Activated B cell treated with CpG ODN at 0.5 μM for 24 hours (primary cell): ENCODE measurements at places on chromosomes 11 and 22. TPM values are rescaled to one million over a fixed set of nuclear protein-coding genes. Genes with fewer than 3 reads are reported as not detected.

DNA sequence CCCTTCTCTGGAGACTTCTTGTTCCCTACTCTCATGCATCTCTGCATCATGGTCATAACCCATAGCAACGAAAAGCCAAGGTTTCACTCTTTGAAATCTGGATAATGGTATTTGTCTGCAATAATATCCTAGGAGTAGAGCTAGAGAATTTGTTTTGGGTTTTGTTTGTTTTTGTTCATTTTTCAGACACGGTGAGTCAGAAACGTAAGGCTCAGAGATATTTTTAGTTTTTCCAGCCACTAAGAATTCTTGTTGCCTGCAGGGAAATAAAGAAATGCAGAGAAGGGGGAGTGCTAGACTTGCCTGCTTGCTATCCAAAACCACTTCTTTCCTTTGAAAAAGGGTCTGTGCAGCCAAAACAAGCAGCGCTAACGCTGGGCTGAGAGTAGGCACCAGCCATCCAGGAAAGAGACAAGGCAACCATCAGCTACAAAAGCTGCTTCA lies 26.0 kb downstream of the POU2AF3 start:
- no peaks in the 10 kb centered on the region for H3K27me3 ChIP-seq
- DNase-seq, result no peak
- H3K36me3 ChIP-seq, result peaks cover 6% of the 10 kb centered on the region
- no peak overlapping the region for H3K4me3 ChIP-seq

GRCh38 chr11:60852117-60852981 lies 3.4 kb downstream of the PTGDR2 start:
- no peaks in the 10 kb centered on the region for H3K4me1 ChIP-seq
- peaks cover 59% of the 10 kb centered on the region for H3K36me3 ChIP-seq
- no peak overlapping the region for H3K27ac ChIP-seq

DNA sequence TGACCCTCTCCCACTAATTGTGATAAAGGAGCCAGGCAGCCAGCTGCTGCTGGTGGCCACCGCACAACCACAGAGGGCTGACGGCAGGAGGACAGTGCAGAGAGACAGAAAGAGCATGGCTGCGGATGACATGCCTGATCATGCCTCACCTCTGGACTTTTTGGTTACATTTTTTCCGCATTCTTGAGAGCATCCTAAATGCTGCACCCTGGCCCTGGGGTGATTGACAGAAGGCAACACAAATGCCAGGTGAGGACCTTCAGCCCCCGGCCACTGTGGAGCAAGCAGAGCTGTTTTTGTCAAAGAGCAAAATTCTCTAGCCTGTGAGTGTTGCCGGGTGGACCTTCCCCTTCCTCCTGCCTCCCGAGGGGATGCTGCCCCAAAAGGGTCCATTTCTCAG lies 78.5 kb downstream of the RPS6KA4 start:
- H3K36me3 ChIP-seq, result no peaks in the 10 kb centered on the region
- no peak for DNase-seq
- peaks cover 11% of the 10 kb centered on the region for H3K27me3 ChIP-seq
- peaks cover 10% of the 10 kb centered on the region for H3K4me1 ChIP-seq
- H3K27ac ChIP-seq, result no peak overlapping the region

DNA sequence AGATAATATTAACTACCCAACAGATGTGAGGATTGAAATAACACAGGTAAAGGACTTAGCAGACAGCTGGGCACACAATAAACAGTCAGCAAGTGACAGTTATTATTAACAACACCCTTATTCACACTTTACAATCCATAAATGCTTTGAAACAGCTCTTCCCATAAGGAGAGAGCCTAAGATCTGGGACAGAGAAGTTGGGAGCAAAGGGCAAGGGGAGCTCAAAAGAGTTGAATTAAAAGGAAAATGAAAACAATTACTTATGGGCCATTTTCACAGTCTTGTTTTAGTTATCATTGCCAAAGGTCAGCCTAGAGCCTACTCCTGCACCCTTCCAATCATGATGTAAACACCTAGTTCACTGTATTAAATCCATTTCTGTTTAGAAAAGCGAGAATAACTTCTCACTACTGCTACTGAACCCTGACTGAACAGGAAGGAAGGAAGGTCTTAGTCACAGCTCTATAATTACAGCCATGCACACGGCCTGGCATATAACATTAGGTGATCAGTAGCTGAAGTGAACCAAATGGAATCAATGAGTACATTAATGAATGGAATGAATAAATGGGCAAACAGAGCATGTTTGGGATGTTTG lies 111.3 kb downstream of the PLEKHA7 start:
- H3K4me1 ChIP-seq, result peaks cover 33% of the 10 kb centered on the region
- DNase-seq, result no peak
- H3K4me3 ChIP-seq, result peak overlapping the region; percentile 74
- no peaks in the 10 kb centered on the region for H3K36me3 ChIP-seq
- peak overlapping the region; percentile 92 for H3K27ac ChIP-seq
- no peaks in the 10 kb centered on the region for H3K27me3 ChIP-seq

- no peak overlapping the region for H3K4me3 ChIP-seq
- H3K27me3 ChIP-seq, result peaks cover 26% of the 10 kb centered on the region
- no peak for DNase-seq
- no peak overlapping the region for H3K27ac ChIP-seq
- no peaks in the 10 kb centered on the region for H3K36me3 ChIP-seq
Measured at GRCh38 chr11:12375720-12376119, 1.7 kb upstream of the PARVA start.

DNA sequence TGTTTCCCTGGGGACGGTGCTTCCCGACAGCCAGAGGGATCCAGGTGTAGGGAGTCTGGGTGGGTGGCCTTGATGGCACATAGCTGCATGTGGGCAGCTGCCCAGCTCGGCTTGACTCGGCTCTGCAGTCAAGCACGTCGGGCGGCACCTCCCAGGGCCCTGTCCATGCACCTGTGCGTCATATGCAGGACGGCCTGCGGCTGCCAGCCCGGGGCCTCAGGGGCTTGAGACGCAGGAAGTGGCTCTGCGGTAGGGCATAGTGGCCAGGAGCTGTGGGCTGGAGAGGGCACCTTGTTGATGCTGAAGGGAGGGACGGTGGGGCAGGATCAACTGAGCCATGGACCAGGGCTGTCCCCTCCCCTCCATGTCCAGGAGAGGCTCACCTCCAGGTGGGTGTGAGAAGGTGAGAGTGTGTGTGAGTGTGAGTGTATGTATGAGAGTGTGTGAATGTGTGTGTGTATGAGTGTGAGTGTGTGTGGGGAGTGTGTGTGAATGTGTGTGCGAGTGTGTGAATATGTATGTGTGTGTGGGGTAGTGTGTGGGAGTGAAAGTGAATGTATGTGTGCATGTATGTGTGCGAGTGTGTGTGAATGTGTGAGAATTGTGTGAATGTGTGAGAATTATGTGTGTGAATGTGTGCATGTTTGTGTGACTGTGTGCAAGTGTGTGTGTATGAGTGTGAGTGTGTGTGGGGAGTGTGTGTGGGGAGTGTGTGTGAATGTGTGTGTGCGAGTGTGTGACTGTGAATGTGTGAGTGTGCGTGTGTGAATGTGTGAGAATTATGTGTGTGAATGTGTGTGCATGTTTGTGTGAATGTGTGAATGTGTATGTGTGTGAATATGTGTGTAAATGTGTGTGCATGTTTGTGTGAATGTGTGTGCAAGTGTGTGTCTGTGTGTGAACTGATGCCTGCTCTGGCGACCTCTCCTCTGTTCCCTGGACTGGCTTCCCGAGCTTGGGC lies 5.7 kb upstream of the SUN2 start:
- H3K36me3 ChIP-seq, result no peaks in the 10 kb centered on the region
- no peaks in the 10 kb centered on the region for H3K27me3 ChIP-seq
- no peak overlapping the region for H3K4me3 ChIP-seq

DNA sequence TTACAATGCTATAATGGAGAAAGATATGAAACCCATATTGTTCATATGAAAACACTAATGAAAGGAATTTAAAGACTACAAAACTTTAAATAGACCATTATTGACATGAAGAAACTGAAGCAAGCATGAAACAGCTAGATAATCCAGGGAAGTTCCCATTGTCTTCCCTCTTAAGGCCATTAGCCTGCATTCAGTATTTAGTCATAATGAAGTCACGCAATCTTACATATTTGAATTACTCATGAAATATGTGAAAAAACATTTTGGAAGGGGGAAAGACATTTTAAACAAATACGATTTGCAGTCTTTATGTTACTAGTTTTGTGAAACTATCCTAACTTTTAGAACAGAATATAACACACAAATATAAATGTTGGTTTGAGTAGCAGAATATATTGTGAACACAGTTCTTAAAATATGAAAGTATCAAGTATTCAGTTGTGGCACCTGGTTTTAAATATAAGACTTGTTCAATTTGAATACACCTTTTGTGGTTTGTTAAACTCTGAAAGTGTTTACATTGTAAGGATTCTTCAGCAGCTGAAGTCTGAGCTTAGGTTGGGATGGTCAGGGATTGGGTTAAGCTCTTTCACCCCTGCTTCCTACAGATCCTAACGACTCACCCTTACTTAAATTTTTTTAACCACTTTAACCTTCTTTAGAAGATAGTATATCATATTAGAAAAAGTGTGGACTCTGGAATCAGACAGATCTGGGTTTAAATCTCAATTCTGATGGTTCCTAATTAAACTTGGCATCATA lies 500.3 kb upstream of the TENM4 start:
- DNase-seq, result no peak
- no peaks in the 10 kb centered on the region for H3K4me1 ChIP-seq
- H3K27ac ChIP-seq, result no peak overlapping the region
- no peaks in the 10 kb centered on the region for H3K27me3 ChIP-seq
- no peaks in the 10 kb centered on the region for H3K36me3 ChIP-seq
- H3K4me3 ChIP-seq, result no peak overlapping the region

- H3K27ac ChIP-seq, result no peak overlapping the region
- H3K27me3 ChIP-seq, result no peaks in the 10 kb centered on the region
- H3K4me1 ChIP-seq, result peaks cover 55% of the 10 kb centered on the region
- no peak overlapping the region for H3K4me3 ChIP-seq
- DNase-seq, result no peak
Measured at GRCh38 chr11:57779276-57779675, 17.7 kb downstream of the CTNND1 start.

GRCh38 chr11:120615391-120615790 lies 103.8 kb downstream of the GRIK4 start:
- H3K27ac ChIP-seq, result no peak overlapping the region
- no peak for DNase-seq
- H3K4me3 ChIP-seq, result no peak overlapping the region
- peaks cover 10% of the 10 kb centered on the region for H3K4me1 ChIP-seq

GRCh38 chr22:18056807-18057474 lies 20.8 kb upstream of the PEX26 start:
- H3K36me3 ChIP-seq, result no peaks in the 10 kb centered on the region
- H3K4me1 ChIP-seq, result peaks cover 49% of the 10 kb centered on the region
- peak overlapping the region; percentile 71 for H3K4me3 ChIP-seq
- peak overlapping the region; percentile 97 for H3K27ac ChIP-seq
- no peaks in the 10 kb centered on the region for H3K27me3 ChIP-seq

GRCh38 chr11:44133335-44133946 lies 38.0 kb downstream of the EXT2 start:
- H3K27ac ChIP-seq, result no peak overlapping the region
- no peaks in the 10 kb centered on the region for H3K4me1 ChIP-seq
- no peak overlapping the region for H3K4me3 ChIP-seq

GRCh38 chr11:86418917-86419316 lies 44.2 kb downstream of the CCDC81 start:
- no peaks in the 10 kb centered on the region for H3K4me1 ChIP-seq

DNA sequence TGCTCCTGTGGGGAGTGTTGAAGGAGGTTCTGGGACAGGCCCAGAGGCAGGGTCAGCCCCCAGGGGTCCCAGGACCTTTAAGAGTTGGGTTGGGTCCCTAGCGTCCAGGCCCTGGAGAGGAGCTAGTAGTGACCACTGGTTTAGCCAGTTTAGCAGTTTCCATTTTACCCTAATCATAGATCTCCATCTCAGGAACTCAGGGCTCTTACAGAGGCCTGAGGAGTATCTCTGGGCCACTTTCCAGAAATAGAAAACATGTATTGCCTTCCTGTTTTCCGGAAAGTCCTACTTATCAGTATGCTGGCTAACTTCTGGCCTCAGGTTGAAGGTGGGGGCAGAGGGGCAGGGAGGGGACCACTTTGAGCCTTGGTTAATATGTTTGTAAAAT lies 13.5 kb downstream of the NCF4 start:
- H3K4me1 ChIP-seq, result peaks cover 16% of the 10 kb centered on the region
- peaks cover 91% of the 10 kb centered on the region for H3K36me3 ChIP-seq
- H3K4me3 ChIP-seq, result no peak overlapping the region
- peak overlapping the region; percentile 88 for H3K27ac ChIP-seq

DNA sequence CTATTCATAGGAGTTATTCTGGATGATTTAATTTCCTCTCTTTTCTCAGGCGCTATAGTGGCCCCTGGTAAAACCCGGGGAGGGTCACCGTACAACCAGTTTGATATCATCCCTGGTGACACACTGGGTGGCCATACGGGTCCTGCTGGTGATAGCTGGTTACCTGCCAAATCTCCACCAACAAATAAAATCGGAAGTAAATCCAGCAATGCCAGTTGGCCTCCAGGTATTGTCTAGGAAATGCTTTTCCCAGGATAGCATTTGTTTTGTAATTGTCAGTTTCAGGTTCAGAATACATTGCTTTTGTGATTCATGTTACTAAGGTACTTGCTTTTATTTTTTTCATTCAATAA lies 35.6 kb upstream of the ADSL start:
- H3K36me3 ChIP-seq, result peaks cover 88% of the 10 kb centered on the region
- no peaks in the 10 kb centered on the region for H3K4me1 ChIP-seq
- no peak overlapping the region for H3K27ac ChIP-seq
- no peak for DNase-seq

DNA sequence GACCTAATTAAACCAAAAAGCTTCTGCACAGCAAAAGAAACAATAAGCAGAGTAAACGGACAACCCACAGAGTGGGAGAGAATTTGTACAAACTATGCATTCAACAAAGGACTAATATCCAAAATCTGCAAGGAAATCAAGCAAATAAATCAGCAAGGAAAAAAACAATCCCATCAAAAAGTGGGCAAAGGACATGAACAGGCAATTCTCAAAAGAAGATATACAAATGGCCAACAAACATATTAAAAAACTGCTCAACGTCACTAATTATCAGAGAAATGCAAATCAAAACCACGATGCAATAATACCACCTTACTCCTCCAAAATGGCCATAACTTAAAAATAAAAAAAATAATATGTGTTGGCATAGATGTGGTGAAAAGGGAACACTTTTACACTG lies 5.2 kb downstream of the PLAAT5 start:
- peaks cover 47% of the 10 kb centered on the region for H3K27me3 ChIP-seq
- no peak overlapping the region for H3K4me3 ChIP-seq
- peaks cover 1% of the 10 kb centered on the region for H3K4me1 ChIP-seq
- no peak for DNase-seq
- peaks cover 8% of the 10 kb centered on the region for H3K36me3 ChIP-seq

GRCh38 chr11:8684600-8685290 lies 2.2 kb downstream of the RPL27A start:
- peaks cover 67% of the 10 kb centered on the region for H3K4me1 ChIP-seq
- peak overlapping the region; percentile 94 for H3K4me3 ChIP-seq
- peaks cover 67% of the 10 kb centered on the region for H3K36me3 ChIP-seq
- no peak for DNase-seq
- H3K27me3 ChIP-seq, result no peaks in the 10 kb centered on the region

GRCh38 chr11:116927163-116927974 lies 89.9 kb upstream of the APOA1 start:
- H3K36me3 ChIP-seq, result peaks cover 25% of the 10 kb centered on the region
- H3K27ac ChIP-seq, result peak overlapping the region; percentile 88
- peak overlapping the region; percentile 50 for H3K4me3 ChIP-seq
- no peak for DNase-seq
- H3K27me3 ChIP-seq, result no peaks in the 10 kb centered on the region

GRCh38 chr22:37383341-37383740 lies 43.9 kb downstream of the ELFN2 start:
- peaks cover 14% of the 10 kb centered on the region for H3K4me1 ChIP-seq
- H3K27ac ChIP-seq, result no peak overlapping the region
- no peaks in the 10 kb centered on the region for H3K36me3 ChIP-seq
- peaks cover 45% of the 10 kb centered on the region for H3K27me3 ChIP-seq
- H3K4me3 ChIP-seq, result no peak overlapping the region

CST6 gene
- not detected in 2 replicates for total RNA-seq

MACROD1 gene
- 4.5 and 5.5 TPM in 2 replicates for total RNA-seq

MLC1 gene
- total RNA-seq, result not detected in 2 replicates

NEFH gene
- 0.15 and 0.20 TPM in 2 replicates for total RNA-seq

APIP gene
- total RNA-seq, result 17.8 and 18.7 TPM in 2 replicates

APOBEC3G gene
- 145 and 152 TPM in 2 replicates for total RNA-seq

DRD2 gene
- total RNA-seq, result not detected in 2 replicates
